ENCODE measurements at places on chromosomes 1 and 21.

GRCh38 chr21:35696644-35697043, 363.7 kb downstream of the SETD4 start:
- DNase-seq, result no peak

- DNase-seq, result no peak
Observed at GRCh38 chr1:208312706-208313105, 68.5 kb upstream of the PLXNA2 start.

GRCh38 chr1:23593556-23594148, 34.4 kb upstream of the ID3 start:
- no peak for DNase-seq

DNA sequence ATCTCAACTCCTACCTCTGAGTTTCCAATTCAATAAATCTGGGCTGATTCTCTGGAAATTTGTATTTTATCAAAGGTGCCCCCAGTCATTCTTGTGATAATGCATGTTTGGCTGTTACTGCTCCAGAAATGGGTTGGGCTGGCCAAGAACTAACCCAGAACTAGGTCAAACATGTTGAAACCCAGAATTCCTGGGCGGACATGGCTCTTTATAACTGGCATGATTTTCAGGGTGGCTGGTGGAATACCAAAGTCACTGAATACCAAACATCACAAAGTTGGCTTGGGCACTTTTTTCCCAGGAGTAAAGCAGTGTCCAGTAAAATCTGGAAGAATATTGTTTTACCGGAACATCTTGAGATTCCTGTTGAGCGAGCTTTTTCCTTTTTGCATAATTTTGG, 89.4 kb upstream of the S1PR1 start:
- DNase-seq, result no peak

DNA sequence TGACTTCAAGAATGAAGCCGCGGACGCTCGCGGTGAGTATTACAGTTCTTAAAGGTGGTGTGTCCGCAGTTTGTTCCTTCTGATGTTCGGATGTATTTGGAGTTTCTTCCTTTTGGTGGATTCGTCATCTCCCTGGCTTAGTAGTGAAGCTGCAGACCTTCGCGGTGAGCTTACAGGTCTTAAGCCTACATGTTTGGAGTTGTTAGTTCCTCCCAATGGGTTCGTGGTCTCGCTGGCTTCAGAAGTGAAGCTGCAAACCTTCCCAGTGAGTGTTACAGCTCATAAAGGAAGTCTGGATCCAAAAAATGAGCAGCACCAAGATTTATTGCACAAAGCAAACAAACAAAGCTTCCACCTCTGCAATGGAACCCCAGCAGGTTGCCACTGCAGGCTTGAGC, 14.7 kb downstream of the LDLRAD1 start:
- DNase-seq, result no peak
